ENCODE measurements at places on chromosomes 11 and 22.

DNA sequence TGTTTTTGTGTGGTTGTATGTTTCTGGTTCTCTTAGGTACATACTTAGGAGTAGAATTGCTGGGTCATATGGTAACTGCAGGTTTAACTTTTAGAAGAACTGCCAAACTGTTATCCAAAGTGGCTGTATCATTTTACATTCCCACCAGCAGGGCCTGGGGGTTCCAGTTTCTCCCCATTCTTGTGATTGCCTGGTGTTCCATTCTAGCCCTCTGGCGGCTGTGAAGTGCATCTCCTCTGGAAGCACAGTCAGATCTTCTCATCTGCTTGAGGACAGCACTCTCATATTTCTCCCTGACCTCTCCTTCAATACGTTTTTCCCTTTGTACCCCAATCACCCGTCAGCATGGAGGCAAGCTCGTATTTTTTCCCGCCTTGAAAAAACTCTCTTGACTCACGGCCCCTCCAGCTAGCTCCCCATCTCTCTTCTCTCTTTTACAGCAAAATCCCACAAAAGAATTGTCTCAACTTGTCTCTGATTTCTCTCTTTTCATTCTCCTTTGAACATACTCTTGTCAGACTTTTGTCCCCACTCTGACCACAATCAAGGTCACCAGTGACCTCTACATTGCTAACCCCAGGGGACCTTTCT is 56.8 kb upstream of the THY1 start:
- DNase-seq, result peak; percentile 16

GRCh38 chr22:28051787-28052356 is 132.8 kb upstream of the PITPNB start:
- DNase-seq, result peak; percentile 73

- DNase-seq, result no peak
Observed at GRCh38 chr11:7936615-7937014, 4.9 kb downstream of the OR10A3 start.

DNA sequence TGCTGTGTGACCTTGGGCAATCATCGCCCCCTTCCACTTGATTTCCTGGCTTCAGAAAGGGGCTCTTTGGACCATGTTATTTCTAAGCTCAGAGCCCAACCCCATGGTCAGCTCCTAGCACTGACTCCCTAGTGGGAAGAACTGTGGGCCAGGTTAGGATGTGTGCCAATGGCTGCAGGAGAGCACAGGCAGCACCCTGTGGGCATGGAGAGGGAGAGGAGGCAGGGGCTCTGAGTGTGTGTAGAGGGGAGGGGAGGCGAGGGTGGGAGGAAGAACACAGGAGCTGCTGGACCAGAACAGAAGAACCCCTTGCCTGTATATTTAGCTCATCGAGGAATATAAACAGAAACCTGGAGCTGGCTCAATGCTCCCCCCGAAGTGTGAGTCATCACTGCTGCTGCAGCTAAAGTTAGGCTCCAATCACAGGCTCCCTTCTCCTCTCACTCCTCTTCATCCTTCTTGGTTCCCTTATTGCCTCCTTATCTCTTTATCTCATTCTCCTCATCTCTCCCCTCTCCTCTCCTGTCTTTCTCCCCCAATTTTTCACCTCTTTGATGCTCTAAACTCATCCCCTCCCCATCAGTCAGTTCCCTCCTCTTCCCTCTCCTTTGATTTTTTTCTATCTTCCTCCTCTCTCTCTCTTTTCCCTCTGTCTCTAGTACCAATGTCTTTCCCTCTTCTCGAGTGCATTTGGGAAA is 14.5 kb upstream of the RPS19BP1 start:
- DNase-seq, result no peak

DNA sequence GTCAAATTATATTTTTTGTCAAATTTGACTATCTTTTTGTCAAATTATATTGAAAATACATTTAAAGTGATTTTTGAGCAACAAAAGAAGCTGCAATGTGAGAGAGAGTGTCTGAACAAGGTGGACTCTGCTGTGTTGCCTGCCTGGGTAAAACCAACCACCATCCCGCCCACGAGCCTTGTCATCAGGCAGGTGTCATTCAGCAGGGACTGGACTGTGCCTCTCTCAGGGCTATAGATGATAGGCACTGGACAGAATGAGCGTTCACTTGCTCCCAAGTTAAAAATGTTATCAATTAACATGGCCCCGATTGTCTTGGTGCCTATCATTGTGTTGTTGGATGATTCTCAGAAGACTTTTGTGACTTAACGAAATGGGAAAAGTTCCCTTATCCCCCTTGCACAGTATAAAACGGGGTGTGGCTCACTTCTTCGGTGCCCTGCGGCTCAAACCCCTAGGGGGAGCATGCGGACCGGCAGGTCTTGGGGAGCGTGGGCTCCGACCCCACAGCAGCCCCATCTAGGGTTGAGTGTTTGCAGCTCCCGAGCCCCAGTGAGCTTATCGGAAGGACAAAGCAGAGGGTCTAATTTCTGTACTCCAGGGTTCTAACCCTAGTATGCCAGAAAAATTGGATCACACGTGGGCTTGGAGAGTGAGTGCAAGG is 1.7 kb downstream of the APOL5 start:
- DNase-seq, result no peak

DNA sequence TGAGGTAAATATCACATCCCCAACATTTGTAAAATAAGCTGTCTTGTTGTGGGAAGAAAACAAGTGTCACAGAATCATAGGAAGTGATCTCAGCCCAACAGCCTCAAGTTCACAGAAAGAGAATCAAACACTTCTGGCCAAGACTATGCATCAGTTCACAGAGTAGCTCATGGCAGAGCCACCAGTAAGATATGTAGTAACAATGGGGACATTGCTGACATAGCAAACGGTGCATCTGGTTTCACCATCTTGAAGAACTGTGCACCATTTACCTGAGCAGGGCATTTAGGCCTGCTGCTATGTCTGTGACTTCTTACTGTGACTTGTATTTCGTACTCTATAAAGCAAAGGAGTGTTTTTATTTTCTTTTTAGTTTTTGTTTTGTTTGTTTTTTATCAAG is 585.3 kb upstream of the FAT3 start:
- DNase-seq, result no peak

GRCh38 chr11:96162816-96163499 is 180.0 kb downstream of the MAML2 start:
- peak; percentile 68 for DNase-seq

DNA sequence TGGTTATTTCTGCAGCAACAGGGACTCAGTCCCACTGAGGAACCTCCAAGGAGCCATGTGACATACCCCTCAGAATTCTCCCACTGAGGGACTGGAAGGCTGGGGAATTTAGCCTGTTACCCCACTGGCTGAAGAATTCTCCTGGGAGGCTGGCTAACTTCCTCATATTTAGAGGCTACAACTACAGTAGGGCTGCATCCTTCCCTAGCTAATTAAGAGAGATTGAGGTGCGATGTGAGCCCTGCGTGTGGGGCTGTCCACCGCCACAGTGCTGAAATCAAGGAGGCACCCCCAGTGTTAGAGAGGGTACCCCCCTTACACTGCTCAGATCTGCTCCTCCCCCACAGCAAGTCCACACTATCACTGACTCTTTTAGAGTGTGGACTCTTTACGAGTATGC is 21.1 kb downstream of the EIF3F start:
- DNase-seq, result no peak

DNA sequence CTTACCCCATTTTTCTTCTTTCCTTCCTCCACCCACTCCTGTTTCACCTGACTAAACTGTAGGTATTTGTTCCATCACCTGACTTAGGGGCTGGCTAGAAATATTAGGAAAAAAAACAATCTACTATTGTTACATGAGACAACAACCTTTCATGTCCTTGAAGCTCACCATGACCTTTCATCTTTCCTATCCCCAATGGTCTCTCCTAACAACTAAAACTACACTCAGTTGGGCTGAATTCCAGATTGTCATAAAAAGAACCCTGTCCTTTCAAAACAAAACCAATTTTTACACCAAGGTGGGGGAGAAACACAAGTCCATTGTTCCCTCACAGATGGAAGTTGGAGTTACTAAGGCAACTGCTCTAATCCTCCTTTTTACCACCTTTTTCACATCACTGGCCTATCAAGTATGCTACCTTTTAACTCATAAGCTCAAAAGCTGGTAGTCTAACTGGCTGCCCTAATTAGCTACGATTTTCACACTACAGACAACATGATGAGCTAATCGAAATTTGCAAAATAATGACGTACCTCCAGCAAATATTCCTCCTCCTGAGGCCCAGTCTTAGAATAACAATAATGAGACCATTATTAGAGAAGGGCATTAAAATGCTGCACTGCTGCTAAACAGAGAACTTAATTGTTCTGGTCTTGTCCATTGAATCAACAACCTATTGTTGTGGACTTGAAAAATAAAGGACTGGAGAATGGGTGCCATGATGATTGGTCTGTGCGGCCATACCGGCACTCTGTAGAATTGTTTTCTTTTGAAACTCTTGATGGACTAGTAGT is 46.5 kb upstream of the SOX6 start:
- DNase-seq, result no peak

GRCh38 chr22:48827904-48828555 is 999.6 kb downstream of the BRD1 start:
- DNase-seq, result no peak

- DNase-seq, result peak; percentile 15
Observed at GRCh38 chr11:130071211-130071712, 1.6 kb downstream of the APLP2 start.

GRCh38 chr22:17994424-17995108 is 29.8 kb downstream of the MICAL3 start:
- no peak for DNase-seq

GRCh38 chr22:21025266-21025665 is 7.1 kb downstream of the SLC7A4 start:
- DNase-seq, result no peak

GRCh38 chr22:25753252-25753651 is 11.3 kb downstream of the MYO18B start:
- DNase-seq, result no peak

GRCh38 chr11:7654195-7654705 is 19.1 kb downstream of the CYB5R2 start:
- no peak for DNase-seq

- no peak for DNase-seq
Observed at GRCh38 chr22:24905909-24906308, 40.6 kb downstream of the LHFPL7 start.

DNA sequence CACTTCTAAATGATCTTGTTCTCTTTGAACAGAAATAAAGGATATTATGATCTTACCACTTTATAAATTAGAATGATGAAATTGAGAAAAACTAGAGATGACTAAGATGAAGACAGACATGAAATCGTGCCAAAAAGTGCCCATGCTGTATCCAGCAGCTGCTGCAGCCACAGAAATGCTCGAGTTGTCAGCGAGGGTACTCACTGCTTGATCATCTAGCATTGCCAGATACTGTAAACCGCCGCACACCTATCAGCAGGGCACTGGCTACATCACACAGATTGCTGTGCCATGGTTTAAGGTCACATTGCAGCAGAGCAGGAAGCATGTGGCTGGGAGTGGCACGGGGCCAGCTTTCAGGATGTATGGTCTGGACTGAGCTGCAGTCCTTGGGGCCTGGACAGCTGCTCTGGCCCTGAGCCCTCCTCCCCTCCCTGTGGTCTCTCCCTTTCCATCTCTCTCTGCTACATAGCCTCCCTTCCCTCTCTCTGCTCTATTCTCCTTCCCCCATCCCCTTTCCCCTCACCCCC is 51.0 kb upstream of the SEPTIN5 start:
- DNase-seq, result peak; percentile 22

GRCh38 chr11:128563942-128564641 is 23.3 kb downstream of the ETS1 start:
- peak; percentile 20 for DNase-seq

- DNase-seq, result no peak
Observed at GRCh38 chr22:35380013-35380412, 883 bp upstream of the HMOX1 start.

DNA sequence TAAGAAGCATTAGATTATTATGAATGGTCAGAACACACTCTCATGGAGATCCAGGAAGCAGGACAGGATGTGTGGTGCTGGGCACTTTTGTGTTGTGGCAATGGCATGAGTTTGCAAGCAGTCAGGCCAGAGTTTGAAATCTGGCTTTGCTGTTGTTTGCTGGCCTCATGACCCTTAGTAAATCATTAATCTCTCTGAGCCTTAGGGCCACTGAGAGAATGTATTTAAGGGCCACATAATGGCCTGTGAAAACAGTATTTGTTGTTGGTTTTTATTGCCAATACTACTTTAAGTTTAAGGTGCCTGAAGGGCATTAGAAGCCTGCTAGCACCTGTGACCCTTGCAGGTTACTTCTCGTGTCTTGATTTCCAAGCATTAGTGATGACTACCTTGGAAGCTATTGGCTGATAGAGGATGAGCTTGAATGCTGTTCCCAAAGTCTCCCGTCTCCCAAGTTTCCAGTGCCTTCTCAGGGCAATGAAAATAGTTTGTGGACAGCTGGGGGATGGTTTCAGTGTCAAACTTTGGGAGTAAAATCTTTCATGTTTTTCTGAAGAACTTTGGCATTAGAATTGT is 24.6 kb downstream of the STIM1 start:
- DNase-seq, result no peak

DNA sequence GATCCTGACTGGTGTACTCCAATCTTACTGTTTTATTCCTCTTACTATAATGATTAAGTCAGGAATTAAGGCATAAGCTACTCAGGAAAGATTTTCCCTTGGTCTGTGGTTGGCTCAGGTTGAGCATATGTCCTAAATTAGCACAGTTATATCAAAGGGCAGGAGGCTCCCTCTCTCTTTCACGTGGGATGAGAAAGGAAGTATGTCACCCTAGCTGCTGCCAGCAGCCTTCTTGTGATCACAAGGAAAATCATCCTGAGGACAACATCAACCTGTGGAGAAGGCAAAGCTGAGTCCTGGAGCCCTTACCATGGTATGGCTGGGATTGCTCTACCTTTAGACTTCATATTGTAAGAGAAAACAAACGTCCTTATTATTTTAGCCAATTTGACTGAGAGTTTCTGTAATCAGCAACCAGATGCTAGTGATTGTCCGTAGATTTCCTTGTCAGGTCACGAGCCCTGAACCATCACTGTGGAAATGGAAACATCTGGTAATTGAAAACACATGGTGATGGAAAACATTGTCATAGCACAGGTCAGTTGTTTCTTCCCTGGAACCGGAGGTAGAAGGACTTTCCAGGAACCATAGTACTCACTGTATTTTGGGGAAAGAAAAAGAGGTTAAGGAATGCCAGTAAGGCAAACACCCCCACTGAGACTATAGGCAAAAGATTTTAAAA is 40.6 kb upstream of the DEUP1 start:
- peak; percentile 62 for DNase-seq

GRCh38 chr11:44873537-44873936 is 77.1 kb downstream of the TP53I11 start:
- DNase-seq, result no peak

DNA sequence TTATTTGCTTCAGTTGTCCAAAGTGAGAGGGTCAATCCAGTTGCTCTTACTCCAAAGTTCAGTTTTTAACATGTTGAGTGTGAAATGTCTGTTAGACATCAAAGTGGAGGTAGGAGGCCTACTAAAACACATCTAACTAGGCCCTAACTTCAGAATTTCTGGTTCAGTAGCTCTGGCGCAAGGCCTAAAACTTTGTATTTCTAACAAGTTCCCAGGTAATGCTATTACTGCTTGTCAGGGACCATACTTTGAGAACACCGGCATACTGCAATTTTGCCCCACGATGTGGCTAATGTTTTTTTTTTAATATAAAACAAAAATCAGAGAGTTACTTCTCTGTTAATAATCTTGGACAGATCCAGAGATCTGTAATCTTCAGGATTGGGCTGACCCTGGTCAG is 72.4 kb upstream of the LRRC55 start:
- DNase-seq, result no peak
